ENCODE measurements at places on chromosomes 2 and 18.

GRCh38 chr18:35949903-35950627, 22.4 kb upstream of the RMP24 start:
- DNase-seq = peak; percentile 29

- no peak for DNase-seq
These were observed 259.7 kb upstream of the STON1 start for GRCh38 chr2:48270209-48270608.

GRCh38 chr2:6947929-6948676, 30.9 kb downstream of the RNF144A start:
- no peak for DNase-seq

- DNase-seq = no peak
These were observed 88.0 kb upstream of the TTC39C start for GRCh38 chr18:23926571-23926970.

Measured in stimulated activated CD8-positive, alpha-beta memory T cell treated with anti-CD3 and anti-CD28 coated beads, Interleukin-7, amount 100 ng/mL, for 1 hour (primary cell).